ENCODE measurements at places on chromosomes 11 and 22.

DNA sequence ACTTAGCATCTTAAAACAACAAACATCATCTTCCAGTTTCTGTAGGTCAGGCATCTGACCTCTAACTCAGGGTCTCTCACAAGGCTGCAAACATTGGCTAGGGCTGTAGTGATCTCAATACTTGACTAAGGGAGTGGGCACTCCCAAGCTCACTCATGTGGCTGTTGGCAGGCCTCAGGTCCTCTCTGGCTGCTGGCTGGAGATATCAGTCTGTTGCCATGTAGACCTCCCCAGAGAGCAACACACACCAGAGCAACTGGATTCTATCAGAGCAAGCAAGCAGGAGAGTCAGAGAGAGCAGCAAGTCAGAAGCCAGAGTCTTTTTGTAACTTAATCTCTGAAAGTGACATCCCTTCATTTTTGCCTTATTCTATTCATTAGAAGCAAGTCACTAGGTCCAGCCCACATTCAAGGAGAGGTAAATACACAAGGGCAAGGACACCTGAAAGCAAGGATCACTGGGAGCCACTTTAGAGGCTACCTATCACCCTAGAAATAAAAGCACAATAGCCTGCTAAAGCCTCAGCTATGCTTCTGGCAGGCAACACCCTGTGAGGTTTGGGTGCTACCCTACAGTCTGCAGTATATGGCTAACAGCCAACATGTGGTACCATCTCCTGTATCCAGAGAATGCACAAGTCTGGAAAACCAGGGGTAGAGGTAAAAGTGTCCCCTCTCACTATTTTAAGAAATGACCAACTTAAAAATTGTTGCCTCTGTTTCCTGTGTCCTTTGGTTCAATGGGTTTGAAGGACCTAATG is 33.5 kb upstream of the CD44 start:
- no peak for DNase-seq

- DNase-seq, result no peak
Measured at GRCh38 chr11:32435152-32435480, 223 bp downstream of the WT1 start.

DNA sequence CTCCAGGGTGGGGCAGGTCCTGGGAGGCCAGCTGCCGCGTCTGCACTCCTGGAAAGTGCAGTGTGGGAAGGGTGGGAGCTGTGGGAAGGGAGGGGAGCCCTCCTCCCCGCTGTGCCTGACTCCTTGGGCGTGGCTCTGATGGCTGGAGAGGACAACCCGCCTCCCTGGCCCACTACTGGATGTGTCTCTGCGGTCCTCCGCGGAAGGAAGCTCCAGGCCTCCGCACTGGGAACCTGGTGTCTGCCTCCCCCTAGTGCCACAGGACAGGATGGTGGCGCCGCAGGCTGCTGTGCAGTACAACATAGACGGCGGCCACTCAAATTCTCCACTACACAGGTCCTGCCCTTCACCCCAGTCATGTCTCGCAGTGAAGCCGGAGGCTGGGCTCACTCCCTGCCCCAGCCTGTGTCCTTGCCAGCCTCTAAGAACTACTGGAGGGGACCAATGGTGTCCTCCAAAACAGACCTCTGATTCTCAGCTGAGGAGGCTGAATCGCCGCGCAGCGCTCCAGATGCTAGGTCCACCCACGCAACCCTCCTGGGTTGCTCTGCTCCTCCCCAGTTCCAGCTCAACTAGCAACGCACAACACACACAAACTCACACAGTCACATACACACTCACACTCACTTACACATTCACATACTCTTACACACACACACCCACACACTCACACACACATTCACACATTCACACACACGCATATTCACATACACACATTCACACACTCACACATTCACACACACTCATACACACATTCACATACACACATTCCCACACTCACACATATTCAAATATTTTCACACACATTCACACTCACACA is 12.4 kb upstream of the DSCAML1 start:
- peak; percentile 89 for DNase-seq

- no peak for DNase-seq
Measured at GRCh38 chr22:19745155-19746101, 15.2 kb upstream of the TBX1 start.

- DNase-seq, result no peak
Measured at GRCh38 chr11:119491753-119492510, 69.0 kb upstream of the THY1 start.

DNA sequence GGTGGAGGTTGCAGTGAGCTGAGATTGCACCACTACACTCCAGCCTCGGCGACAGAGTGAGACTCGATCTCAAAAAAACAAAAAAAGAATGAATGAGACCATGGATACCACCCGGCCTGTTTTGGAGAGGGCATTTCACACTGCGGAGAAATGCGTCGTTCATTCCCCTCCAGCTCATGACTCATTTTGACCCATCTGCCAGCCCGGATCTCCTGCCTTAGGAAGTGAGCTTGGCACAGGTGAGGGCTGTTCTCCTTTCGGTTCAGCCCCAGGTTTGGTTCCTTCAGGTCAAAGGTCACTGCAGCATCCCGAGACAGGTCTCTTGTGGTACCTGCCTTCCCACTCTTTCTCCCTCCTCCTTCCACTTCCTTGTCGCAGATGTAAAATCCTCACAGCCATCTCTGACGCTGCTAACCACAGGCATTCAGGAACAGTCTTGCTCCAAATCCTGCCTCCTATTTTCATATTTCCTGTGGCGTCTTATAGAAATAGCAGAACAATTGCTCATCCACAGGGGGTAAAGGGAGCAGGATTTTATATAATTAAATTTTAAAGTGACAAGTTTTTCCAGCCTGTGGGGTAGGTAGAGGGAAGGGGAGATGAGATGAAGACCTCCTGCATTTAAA is 517.9 kb downstream of the NTM start:
- no peak for DNase-seq

GRCh38 chr11:94330789-94331188 is 26.4 kb downstream of the IZUMO1R start:
- no peak for DNase-seq

DNA sequence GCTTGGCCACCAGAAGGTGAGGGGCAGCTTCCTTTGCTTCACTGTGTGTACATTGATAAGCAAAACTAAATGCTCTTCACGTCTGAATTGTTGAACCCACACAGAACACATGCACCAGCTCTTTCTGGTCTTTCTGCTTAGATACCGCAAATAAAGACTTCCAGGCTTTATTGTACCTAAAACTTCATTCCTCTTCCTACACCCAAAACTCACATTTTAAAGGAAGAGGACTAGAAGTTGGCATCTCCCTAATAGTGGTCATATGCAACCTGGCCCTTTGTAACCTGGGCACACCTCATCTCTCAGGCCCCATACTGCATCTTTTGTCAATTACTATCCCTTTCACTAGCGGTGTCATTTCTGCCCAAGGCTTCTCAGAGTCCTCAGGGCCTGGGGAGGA is 5.9 kb downstream of the SLC17A6 start:
- DNase-seq, result no peak

DNA sequence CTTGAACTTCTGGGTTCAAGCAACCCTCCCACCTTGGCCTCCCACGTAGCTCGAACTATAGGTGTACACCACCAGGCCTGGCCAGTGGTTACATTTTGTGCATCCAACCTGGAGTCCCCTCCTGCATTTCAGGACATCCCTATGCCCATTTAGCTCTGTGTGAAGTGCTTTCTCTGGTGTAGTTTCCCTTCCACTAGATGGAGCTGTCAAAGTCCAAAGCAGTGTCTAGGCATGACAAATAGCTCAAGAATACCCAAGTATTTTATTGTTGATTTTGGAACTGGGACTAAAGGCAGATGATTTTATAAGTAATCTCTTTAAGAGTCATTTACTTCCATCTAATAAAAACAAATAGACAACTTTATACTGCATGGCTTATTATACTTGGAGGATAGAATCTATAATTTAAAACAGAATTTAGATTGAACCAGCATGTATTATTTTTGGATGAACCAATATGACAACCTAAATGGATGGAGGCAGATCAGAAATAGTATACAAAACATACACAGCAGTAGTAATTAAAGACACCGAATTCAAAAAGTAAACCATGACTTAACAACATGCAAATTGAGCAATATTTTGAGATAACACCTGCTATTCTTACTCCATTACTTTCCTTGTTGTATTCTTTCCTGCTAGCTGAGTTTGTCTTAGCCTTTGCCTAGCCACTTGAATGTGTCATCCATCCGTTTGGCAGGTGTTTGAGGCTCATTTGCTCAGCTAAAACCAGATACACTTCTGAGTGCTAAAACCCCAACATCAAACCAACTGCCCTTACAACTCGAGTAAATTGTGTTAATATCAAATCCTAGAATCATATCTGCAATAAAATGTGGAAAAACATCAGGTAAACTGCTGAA is 37.7 kb downstream of the EIF4ENIF1 start:
- DNase-seq, result no peak

GRCh38 chr22:48100685-48101417 is 1338.4 kb downstream of the TBC1D22A start:
- no peak for DNase-seq

DNA sequence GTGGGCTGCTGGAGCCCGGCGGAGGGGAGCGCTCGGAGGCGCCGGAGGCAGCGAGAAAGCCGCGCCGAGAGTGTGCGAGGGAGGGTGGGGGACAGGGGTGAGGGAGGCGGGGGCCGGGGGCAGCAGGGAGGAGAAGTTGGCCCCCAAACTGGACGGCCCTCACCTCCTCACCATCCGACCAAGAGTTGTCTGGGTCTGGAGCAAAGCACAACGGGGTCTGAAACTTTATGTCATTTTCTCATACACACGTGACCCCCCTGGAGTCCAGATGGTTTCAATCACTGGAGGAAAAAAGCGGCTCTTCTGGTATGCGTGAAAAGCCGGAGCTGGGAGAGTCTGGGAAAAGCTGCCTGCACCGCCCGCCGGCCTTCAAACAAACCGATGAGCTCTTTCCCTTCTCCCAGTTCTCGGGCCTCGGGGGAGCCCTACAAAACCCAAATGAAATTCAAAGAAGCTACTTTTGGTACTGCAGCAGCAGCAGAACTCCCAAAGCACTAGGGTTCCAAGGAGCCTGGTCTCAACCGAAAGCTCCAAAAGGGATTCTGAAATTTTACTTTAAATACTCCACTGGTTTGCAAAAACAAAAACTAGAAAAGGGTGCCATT is 39.7 kb upstream of the AKIP1 start:
- DNase-seq, result peak; percentile 45

- DNase-seq, result no peak
Measured at GRCh38 chr11:109978895-109979294, 114.3 kb upstream of the ZC3H12C start.

GRCh38 chr11:45662665-45663485 is 2.5 kb downstream of the CHST1 start:
- no peak for DNase-seq

GRCh38 chr11:66219846-66220565 is 48.4 kb upstream of the RAB1B start:
- no peak for DNase-seq

- DNase-seq, result no peak
Measured at GRCh38 chr11:125593114-125593820, 615 bp downstream of the STT3A start.

DNA sequence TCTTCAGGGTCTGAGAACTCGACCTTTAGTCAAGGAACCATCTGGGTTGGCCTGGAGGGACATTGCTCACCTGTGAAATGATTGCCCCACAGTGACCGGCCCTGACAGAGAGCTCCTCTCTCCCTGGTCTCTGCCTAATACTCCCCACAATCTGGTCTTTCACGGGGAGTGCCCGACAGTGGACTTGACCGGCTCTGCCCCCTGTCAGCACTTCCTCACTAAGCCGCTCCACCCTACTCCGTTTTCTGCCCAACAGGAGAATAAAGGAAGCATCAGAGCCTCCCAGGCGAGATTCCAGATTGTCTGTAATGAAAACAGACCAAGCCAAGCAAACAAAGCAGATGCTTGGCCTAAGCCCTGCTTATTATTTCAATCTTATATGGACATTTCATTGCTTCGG is 87.8 kb downstream of the FBXO7 start:
- no peak for DNase-seq

DNA sequence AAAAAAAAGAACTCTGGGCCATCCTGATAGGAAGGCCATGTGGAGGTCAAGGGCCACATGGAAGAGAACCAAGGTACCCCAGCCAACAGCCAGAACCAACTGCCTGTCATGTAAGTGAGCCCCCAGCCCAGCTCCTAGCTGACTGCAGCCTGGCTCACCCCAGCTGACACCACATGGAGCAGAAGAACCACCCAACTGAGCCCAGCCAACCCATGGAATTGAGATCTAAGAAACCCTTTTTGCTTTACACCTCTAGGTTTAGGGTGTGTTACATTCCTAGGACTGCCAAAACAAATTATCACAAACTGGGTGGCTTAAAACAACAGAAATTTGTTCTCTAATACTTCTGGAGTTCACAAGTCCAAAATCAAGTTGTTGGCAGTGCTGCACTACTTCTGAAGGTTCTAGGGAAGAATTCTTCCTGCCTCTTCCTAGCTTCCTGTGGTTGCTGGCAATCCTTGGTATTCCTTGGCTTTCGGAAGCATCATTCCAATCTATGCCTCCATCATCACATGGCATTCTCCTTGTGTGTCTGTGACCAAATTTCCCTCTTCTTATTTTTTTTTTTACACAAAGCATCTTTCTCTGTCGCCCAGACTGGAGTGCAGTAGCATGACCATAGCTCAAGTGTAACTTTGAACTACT is 4.4 kb downstream of the C11orf86 start:
- DNase-seq, result no peak

DNA sequence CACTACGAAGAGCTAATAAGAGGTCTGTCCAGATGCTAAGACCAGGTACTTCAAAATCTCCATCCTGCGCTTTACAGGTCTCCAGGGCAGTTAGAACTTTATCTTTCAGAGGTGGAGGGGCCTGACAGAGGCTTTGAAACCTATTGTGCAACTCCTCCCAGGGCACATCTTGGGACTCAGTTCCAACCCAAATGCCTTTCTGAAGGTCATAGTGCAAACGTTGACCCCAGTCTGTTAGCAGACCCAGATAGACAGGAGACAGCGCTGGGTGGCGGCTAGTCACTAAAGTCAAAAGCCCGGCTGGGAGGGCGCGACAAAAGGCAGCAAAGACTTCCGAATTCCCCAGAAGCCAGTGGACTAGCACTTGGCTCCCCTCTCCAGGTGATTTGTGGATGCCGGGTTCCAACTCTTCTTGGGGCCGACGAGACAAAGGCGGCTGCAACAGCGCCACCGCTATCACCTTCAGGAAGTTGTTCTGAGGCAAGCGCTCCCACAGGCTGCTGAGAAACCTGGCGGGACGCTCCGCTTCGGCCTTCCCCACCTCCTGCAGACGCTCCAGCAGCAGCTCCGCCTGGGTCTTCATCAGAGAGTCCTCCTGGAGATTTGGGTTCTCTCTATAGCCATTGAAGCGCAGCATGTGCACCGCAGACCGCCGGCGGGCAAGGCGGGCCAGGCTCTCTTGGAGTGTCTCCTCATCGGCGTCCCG is 728 bp downstream of the FANCF start:
- DNase-seq, result peak; percentile 60

GRCh38 chr11:93735627-93736026 is 5.7 kb downstream of the TAF1D start:
- DNase-seq, result no peak

GRCh38 chr22:35728639-35729308 is 11.1 kb downstream of the APOL5 start:
- no peak for DNase-seq

All from glutamatergic neuron (in vitro differentiated cells).